HEK293T (cell line): ENCODE measurements at places on chromosomes 6 and 20.

- no peak for DNase-seq
These were observed 133.2 kb upstream of the LRFN2 start for GRCh38 chr6:40720375-40720748.

DNA sequence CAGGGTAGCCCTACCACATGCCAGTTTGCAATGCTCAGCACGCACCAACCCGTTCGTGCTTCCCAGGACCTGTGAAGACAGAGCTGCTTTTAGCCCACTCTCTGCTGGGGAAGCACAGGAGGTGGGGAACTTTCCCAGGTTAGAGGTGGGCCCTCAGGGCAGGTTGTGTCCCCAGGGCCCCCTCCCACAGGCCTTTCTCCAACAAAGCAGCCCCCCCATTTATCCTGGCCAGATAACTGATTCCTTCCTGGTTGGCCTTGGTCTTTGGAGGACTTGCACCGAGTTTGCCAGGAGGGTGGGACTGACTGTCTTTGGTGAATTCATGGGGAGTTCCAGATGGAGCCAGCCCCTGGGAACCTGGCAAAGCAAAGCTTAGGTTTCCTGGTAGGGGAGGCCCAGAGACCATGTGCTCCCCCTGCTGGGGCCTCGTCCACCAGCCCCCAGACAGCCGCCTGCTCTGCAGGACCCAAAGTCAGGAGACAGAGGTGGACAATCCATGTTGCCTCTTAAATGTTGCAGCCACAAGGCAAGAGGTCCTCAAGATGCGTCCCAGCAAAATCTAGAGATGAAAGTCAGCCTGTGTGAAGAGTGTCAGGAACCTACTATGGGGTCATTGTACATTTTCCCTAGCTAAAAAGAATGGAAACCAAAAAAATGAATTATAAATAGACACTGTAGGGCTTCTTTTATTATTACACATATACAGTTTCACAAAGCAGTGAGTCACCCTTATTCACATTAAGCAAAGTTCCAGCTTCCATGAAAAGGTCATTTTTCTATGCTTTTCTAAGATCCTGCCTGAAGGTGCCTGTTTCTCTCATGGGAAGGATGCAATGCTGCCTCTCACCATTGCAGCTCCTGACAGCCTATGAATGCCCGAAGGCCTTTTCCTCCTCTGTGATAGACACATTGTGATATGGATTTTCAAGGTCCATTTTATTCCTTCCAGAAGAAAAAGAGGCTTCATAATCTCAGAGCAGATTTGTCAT is 497.8 kb downstream of the PREX1 start:
- peak; percentile 51 for DNase-seq

DNA sequence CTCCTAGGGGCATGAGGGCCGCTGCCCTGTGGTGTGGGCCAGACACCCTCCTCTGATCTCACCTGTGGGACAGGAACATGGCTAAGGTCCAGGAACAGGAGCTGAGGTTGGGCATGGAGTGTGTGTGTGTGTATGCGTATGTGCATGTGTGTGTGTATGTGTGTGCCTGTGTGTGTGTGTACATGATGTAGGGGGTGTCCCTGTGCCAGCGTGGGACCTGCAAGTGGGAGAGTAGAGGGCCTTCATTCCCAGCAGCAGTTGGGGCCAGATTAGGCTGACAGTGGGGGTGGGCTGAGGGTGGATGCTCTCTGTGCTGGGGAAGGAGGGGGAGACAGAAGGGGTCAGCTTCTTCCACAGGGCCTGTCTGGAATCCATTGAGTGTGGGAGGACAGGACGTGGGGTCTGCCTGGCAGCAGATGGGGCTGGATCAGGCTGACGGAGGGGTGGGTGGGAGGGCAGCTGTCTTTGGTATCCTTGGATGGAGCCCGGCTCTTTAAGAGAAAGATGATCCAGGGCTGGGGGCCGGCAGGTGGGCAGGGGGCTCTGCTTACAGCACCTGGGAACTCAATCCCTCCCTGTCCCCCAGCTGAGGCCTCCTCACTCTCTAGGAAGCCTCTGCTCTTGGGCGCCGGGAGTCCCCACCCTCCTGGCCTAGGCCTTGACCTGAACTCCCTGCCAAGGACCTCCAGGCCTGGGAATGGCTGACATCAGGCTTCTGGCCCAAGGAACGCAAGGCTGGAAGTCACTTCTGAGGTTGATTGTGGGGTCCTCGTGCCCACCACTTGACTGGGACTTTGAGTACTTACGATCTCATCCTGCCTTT is 44.0 kb downstream of the SPDEF start:
- no peak for DNase-seq

DNA sequence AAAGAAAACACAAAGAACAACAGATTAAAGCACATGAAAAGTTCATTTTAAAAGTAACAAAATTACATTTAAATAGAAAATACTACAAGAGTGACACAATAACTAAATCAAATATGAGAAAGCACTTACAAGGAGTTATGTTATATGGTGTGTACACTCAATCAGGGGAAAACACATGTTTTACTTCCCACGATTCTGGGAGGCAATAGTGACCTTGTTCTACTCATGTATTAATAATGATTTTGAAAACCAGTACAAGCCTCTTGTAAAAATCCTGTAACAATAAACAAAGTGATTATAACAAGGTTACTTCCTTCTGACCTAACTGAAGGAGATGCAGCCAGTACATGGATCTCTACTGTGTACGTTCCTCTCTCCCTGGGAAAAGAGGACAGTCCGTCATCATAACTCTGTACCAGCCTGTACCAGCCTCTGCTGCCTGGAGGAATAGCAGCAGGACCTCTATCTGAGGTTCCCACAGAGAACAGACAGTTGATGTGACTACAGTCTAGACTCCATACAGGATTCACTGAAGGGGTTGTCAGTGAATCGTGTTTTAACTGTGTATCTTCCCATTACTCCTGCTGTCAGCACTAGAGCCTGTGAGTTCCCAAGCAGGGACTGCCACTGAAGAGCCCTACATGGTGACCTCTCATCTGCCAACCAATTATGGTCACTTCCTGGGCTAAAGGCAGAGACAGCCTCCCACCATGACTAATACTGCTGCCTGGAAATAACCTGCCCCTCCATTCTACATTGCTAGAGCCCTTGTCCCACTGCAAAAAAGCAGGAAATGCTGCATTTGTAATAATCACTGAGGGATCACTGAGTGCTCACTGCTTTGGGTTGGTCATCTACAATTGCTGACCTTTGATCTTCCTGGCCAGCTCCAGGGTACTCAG is 149.7 kb downstream of the KIF16B start:
- DNase-seq: no peak

DNA sequence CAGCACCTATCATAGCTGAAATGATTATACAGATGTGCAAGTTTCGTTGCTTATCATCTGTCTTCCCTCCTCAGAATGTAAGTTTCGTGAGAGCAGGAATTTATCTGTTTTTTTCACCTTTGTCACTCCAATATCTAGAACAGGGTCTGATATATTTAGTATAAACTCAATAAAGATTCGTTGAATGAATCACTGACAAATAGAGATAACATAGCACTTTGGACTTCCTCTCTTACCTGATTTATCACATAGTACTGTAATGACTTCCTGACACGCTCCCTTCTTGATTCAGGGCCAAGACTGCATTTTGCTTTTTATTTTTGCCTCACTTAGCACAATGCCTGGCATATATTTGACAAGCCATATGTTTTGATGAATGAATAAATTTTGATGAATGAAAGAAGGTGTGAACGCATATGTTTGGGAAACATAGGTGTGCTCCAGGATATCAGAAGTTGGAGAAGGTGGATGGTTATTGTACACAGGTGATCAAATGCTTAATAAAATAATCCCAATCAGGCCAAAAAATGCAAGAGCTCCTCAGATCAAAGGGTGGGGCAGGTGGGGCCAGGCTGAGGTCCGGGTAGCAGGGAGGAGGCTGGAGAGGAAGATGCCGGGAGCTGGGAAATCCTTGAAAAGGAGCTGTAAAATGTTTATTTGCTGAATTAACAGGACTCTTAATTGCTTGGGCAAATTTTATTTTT is 33.0 kb downstream of the PIM1 start:
- DNase-seq: no peak

DNA sequence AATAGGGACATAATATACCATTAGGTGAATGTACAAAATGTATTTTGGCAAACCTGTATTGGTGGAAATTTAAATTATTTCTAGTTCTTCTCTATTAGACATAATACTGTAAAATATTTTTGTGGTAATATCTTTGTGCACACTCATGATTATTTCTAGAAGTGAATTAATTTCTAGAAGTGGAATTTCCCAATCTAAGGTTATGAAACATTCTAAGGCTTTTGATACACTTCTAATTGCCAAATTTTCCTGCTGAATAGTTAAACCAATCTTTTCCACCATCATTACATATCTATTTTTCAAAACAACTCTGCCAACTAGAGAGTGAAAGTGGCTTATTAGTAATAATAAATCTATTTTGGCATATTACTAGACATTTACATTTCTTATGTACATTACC is 1.8 kb upstream of the CCND3 start:
- no peak for DNase-seq

DNA sequence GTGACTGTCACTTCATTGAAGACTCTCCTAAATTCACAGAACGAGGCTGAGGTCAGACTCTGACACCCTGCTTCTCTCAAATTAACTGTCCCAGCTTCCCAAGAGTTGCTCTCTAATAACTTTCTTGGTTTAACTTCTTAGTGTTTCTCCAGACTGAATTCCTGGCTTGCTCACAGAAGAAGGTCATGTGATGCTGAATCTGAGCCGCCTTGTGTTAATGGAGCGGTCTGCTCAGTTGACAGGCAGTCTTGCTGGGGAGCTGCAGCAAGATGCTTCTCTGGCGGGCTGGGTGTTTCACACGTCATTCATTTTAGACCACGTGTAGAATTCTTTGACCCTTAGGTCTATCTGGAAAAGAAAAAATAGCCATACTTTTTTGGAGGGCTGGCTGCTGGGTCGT is 107.3 kb downstream of the FOXO3 start:
- peak; percentile 38 for DNase-seq

DNA sequence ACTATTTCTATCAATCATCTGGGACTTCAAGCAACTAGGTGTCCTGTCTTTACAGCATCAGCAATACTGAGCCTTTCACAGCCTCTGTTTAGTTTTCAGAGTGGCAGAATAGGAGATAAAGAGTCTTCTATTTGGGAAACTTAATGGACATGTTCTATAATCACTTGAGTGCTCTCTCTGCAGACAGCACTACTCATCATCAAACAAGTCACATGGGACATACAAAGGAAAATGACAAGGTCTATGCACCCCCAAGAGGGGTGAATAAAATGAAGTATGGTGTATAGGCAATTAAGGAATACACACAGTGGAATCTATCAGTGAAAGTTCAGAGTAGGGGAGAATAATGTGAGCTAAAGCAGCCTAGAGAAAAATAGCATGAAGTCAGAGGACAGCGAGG is 237.8 kb upstream of the THEMIS start:
- DNase-seq: no peak

DNA sequence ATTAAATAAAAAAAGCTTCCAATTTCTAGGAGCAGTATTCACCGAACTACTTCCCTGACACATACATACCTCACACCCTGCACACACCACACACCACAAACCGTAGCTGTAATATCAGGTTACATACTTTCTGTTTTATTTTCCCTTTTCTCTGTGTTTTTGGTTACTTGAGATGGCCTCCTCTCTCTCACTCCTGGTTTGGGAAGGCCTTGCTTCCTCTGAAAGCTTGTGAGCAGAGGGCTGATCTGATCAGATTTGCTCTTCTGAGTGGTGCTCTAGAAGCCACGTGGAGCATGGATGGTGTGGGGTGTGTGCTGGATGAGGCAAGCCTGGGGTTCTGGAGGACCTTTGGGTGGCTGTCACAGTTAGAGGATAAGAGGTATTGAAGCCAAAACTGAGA is 20.9 kb downstream of the UTRN start:
- no peak for DNase-seq

DNA sequence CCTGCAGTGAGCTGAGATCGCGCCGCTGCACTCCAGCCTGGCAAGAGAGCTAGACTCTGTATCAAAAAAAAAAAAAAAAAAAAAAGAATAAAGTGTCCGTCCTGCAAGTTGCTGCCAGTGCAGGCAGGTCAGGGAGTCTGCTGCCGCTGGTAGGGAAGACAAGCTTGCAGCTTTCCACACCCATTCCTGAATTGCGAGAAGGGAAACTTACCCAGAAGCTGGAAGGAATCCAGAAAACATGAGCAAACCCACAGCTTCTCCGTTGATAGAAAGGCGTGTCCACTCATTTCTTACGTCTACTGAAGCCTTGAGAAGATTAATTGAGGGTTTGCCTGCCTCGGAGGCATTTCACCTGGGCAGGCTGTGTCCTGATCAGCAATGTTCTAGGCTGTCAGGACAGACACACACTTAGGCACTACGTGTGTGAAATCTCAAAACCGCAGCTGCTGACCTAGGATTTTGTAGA is 61.6 kb upstream of the DSP start:
- peak; percentile 25 for DNase-seq
